ENCODE measurements at places on chromosomes 2 and 18. TPM values are rescaled to one million over a fixed set of nuclear protein-coding genes. Genes with fewer than 3 reads are reported as not detected.

The CCT7 gene
- 463 TPM for total RNA-seq

The AOX1 gene
- total RNA-seq, result 43.0 TPM

The WDPCP gene
- 7.7 TPM for total RNA-seq

The DNAJC10 gene
- total RNA-seq, result 90.4 TPM

DNA sequence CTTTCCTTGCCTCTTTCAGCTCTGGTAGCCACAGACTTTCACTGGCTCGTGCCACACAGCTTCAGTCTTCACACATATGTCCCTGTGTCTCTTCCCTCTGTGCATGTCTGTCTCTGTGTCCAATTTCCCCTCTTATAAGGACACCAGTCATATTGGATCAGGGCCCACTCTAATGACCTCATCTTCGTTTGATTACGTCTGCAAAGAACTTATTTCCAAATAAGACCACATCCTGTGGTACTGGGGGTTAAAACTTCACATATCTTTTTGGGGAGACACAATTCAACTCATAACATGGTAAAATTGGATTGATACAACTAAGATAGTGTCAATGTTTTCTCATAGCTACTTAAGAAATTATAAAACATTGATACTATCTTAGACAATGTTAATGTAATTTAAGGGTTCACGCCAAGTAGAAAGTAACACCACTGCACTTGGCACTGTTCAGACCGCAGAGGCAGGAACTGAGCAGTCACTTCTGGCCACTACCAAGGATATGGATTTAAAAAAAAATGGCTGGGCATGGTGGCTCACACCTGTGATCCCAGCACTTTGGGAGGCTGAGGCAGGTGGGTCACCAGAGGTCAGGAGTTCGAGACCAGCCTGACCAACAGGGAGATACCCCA is 119.6 kb upstream of the EPAS1 start:
- no peak for DNase-seq

GRCh38 chr2:197713271-197713670 is 8.1 kb downstream of the MARS2 start:
- DNase-seq, result no peak

The STON1 gene
- 5.0 TPM for total RNA-seq

GRCh38 chr2:131151398-131151797 is 46.3 kb downstream of the PLEKHB2 start:
- no peak for DNase-seq

GRCh38 chr2:186648130-186648529 is 45.7 kb upstream of the FAM171B start:
- peak; percentile 48 for DNase-seq

DNA sequence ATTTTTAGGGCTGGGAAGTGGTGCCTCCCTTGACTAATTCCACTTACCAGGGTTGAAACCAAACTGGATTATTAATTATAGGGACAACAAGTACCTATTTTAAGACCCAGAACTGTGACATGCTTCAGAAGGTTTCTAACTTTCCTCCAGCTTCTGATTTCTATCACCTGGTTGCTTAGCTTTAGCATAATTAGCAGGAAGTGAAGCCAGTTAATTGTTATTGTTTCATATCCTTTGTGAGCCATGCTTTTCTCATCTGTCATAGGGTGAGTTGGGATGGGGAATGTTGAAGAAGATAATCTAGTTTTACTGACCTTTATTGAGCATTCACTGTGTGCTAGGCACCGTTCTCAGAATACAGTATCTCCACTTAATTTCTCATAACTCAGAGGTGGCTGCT is 3.2 kb downstream of the YPEL5 start:
- no peak for DNase-seq

The DCTN1 gene
- 126 TPM for total RNA-seq

GRCh38 chr18:29271501-29271900 is 1094.6 kb upstream of the CDH2 start:
- DNase-seq, result peak; percentile 72

The KANSL1L gene
- total RNA-seq, result 4.1 TPM

GRCh38 chr2:3282056-3282998 is 95.3 kb downstream of the EIPR1 start:
- DNase-seq, result peak; percentile 66

GRCh38 chr2:234770031-234770506 is 181.7 kb upstream of the SH3BP4 start:
- DNase-seq, result no peak

DNA sequence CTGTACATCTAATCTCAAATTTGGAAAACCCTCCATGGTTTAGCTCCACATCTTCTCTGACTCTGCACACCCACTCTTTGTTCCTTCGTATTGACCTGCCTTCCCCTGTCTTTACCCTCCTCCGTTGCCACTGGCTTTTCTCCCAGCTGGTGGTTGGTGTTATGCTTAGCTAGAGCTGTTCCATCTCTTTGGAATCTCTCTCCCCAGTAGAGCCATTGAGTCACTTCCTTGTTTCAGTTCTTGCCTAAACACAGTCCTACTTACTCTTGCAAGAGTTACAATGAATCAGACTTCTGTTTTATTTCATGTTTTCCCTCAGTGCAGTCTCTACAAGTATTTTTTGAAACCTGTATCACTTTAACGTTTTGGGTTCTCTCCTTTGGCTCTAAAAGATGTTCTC is 263.9 kb downstream of the LTBP1 start:
- peak; percentile 97 for DNase-seq

- peak; percentile 14 for DNase-seq
Observed at GRCh38 chr2:72330652-72331051, 183.0 kb upstream of the CYP26B1 start.

- no peak for DNase-seq
Observed at GRCh38 chr2:75516378-75517360, 44.1 kb downstream of the EVA1A start.

DNA sequence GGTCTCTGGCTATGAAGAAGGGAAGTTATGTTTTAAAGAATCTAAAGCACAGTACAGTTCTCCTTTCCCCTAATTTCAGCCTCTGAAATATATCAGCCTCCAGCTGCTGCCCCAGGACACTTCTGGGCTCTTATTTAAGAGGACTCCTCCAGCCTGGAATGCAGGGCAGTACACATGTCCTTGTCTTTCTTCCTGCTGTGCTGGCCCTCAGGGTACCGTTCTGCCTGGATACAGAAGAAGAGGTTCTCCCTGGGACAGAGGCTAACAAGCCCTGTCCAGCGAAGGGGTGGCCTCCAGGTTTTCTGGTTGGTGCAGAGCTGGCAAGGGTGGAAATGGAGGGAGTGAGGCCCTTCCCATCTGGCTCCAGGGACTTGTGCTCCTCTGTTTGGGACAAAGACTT is 22.1 kb downstream of the MLPH start:
- no peak for DNase-seq

DNA sequence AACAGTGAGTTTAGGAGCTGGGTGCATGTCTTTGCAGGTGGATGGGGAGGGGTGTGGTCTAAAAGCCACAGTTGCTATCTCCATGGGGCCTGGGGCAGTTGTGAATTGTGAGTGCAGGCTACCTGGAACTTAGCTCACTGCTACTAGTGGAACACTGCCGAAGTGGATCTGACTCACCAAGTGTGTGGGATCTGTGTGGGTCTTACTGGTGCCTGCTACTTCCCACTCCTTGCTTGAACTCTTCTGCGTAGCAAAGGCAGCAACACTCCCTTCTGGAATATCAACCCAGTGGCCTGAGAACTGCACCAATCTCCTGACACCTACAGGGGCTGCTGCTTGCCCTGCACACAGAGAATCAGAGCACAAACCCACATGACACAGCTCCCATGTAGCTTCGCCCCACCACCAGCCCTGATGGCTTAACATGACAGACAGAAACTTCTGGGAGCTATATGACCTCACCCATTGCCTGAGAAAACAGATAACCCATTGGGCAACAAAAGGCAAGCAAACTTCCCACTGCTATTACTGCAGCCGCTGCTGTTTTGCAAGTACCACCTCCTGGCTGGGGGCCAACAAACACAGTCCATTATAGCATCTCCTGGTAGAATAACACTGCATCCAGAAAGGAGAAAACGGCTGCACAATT is 455.1 kb upstream of the DDX18 start:
- no peak for DNase-seq

- DNase-seq, result peak; percentile 34
Observed at GRCh38 chr2:17539611-17540092, 844 bp upstream of the VSNL1 start.

- DNase-seq, result no peak
Observed at GRCh38 chr2:157782057-157782845, 93.9 kb downstream of the ACVR1 start.

- DNase-seq, result peak; percentile 98
Observed at GRCh38 chr18:57898506-57899124, 95.5 kb upstream of the ATP8B1 start.

The STK16 gene
- 22.3 TPM for total RNA-seq

DNA sequence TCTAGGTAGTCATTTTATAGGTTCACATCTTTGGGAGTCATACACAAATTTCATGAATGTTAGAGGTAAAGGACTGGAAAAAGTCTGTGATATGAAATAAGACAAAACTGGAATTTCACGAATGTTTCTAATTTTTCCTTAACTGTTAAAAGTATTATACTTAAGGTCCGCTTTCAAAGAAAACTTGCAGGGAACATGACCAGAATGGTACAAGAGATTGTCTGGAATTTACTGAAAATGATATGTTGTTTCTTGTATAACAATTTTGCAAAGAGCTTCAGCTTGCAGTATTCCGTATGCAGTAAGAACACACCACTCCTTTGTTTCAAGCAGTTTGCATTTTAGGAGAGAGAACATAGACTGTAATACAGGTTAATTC is 1.6 kb downstream of the DDX1 start:
- no peak for DNase-seq

The PCBP1 gene
- total RNA-seq, result 49.7 TPM

GRCh38 chr2:158174495-158174894 is 72.8 kb downstream of the UPP2 start:
- DNase-seq, result no peak

DNA sequence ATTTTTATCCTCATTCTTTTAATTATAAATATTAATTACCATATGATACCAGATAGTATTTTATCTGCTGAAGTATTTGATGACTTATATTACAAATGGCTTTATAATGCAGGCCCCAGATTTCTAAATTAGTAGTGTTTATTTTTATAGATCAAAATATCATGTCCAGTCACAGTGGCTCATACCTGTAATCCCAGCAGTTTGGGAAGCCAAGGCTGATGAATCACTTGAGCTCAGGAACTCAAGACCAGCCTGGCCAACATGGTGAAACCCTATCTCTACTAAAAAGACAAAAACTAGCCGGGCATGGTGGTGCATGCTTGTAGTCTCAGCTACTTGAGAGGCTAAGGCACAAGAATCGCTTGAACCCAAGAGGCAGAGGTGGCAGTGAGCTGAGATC is 100.1 kb upstream of the ARHGAP15 start:
- peak; percentile 15 for DNase-seq

GRCh38 chr2:215604606-215605005 is 168.7 kb upstream of the FN1 start:
- no peak for DNase-seq

The IL1R2 gene
- total RNA-seq, result 0.26 TPM

The CABYR gene
- 0.64 TPM for total RNA-seq

DNA sequence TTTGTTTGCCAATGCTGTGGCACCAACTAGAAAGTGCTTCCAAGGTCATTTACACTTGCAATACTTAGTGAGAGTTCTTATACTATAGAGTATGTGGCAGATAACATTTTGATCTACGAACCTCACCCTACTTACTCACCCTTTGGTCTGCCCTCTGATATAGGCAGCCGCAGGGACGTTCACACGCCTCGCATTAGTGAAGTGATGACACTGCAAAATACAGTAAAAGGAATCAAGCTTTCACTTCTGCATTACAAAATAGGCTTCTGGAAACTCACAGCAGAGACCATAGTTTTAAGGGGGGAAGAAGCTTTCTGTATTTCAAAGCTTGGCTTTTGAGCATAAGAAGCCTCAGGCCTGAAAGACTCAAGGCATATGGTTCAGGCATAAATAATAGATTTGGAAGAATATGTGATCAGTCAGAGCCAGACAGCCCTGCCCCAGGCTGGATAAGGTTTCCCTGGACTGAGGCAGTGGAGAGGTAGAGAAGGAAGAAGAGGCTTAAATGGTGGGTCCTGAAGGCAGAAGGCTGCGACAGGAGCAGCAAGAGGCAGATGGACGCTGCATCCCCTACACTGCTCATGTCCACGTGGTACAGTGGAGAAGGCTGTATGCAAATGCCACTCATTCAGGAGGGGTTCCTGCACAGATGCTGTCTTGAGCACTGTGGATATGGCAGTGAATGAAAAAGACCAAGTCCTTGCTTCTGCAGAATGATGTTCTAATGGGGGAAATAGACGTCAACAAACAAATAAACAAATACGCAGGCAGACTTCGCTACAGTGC is 63.1 kb downstream of the FECH start:
- no peak for DNase-seq

DNA sequence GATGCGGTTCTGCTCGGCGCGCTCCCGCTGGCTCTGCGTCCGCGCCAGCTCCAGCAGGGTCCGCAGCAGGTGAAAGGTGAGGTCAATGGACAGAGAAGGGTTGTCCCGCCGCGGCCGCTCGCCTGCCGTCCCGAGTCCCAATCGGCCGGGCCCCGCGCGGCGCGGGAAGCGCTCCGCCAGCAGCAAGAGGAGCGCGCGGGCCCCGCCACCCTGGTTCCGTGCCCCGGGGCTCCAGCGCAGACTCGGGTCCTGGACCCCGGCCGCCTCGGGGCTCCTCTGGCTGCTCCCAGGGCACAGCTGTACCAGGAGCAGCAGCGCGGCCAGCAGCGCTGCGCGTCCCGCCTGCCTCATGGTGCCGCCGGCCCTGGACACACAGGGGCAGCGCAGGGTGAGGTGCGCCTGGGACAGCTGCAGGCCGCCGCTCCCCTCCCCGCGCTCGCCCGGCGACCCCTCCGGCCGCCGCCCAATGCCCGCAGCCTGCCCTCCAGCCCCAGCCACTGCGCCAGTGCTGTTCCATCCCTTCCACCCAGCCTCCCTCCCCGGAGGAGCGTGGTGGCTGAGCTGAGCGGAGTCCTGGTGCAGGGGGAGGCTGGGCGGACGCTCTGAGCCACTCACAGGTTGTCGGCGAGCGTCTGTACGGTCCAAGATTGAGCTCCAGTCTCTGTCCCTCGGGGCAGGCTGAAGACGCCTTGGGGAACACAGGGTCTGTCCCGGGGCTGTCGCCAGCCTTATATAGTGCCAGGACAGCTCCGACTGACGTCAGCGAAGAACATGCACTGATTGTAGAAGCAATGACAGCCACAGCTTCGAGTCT is 493 bp downstream of the UCN start:
- no peak for DNase-seq

The IL18RAP gene
- total RNA-seq, result not detected

DNA sequence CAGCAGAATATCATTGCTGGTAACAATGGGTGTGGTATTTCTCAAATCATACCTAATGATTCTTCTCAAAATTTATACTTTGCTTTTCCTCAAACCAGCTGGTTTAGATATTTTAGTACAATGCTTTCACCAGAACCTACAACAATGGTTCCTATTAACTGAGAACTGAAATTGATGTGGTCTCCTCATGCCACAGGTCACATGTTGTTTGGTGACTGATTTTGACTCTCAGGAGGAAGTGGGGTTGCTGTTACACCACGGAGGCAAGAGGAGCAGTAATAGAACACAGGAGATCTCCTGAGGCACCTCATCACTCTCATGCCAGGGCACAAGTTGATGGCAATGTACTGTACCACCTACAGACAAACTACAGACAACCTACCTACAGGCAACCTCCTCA is 3.0 kb upstream of the CEP68 start:
- DNase-seq, result no peak

The SPC25 gene
- total RNA-seq, result 34.6 TPM

Data from LHCN-M2 (cell line).